Stimulated activated CD4-positive, alpha-beta T cell treated with anti-CD3 and anti-CD28 coated beads, Interleukin-12 subunit alpha, Interleukin-12 subunit beta, amount 100 ng/mL, for 4 hours (primary cell): ENCODE measurements at places on chromosomes 6 and 20.

- no peak for DNase-seq
These were observed 131.1 kb downstream of the VEGFA start for GRCh38 chr6:43900916-43901732.

DNA sequence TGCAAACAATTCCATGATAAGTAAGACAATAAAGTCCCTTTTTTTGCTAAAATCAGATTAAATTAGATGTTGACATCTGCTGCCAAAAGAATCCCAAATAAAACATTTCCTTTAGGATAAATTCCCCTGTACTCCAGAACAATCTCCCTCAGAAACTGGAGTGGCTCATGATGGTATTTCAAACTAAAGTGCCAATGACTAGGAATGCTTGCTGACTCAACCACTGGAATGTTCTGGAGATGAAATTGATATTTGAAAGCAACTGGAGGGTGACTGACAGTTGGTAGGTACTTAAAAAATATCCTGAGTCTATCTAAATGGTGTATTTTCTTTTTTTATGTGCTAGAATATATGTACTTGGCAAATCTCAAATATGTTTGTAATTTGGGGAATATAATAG is 350.1 kb upstream of the TSHZ2 start:
- DNase-seq = no peak

GRCh38 chr20:58483051-58483450 is 32.1 kb downstream of the APCDD1L start:
- DNase-seq = no peak

- no peak for DNase-seq
These were observed 7.6 kb downstream of the DHX35 start for GRCh38 chr20:38969708-38970107.

DNA sequence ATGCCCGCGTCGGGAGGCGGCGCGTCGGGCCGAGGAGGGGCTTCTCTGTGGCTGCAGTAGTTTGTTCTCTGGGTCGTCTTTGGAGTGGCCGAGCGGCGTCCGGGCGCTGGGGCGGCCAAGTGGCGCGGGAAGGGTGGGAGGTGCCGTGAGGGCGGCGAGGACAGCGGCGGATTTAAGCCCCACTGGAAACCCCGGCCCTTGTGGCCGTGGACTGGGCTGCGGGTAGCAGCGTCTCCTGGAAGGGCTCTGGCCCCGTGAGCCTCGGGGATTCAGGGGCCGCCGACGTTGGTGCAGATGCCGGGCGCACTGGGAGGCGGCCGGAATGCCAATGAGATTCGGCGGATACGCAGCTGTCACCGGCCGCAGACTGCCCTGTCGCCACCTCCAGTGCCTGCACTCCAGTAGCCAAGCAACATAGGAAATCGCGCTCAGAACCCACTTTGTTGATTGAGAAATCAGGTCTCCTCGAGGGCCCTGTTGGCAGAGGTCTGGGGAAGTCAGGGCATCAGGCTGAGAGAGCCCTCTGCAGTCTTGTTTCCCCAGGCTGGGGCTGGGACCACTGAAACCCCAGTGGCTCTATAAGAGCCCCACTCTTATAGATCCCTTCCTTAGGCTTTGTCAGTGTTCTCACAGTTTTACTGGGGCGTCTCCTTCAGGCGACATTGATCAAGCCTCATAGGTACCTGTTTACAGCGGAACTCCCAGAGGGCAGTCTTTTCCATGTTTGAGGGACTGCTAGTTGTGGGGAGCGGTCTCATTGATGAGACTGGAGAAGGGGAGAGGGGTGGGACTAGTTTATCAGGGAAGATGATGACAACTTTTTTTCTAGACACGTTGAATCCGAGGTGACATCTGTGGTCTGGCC is 642 bp downstream of the GZF1 start:
- DNase-seq = no peak

- no peak for DNase-seq
These were observed 403.9 kb upstream of the SULF2 start for GRCh38 chr20:48189181-48189580.

GRCh38 chr20:53794529-53795115 is 201.0 kb upstream of the ZNF217 start:
- no peak for DNase-seq

- no peak for DNase-seq
These were observed 26.2 kb upstream of the ENPP4 start for GRCh38 chr6:46103441-46104115.

DNA sequence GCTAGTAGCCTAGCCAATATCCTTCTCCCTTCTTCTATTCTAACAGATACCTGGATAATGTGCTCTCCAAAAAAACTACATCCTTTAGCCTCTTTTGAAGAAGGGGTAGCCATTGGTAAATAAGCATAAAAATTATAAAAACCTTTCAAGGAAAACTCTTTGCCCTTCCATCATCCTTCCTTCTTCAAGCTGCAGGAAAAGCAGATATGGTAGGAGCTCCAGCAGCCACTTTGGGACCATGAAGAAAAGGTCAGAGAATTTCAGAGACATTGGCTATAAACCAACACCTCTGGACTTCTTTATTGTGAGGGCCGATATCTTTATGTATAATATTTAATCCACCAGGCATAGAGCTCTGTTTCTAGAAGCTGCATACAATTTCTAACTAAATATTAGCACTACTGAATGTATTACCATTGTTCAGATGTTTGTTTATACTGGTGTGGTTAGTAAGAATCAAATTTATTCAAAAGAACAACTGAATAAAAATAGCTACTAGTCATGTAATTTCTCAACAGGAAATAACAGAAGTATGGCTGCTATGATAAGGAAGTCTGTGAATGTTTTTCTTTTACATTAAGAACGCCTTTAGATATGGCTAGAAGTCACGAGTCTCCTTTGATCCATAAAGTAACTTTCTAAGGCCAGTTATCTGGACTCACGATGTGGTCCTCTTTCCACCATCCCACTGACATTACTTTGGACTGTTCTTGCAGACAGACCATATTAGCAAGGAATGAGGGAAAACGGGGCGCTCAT is 32.2 kb downstream of the MYLK4 start:
- no peak for DNase-seq

DNA sequence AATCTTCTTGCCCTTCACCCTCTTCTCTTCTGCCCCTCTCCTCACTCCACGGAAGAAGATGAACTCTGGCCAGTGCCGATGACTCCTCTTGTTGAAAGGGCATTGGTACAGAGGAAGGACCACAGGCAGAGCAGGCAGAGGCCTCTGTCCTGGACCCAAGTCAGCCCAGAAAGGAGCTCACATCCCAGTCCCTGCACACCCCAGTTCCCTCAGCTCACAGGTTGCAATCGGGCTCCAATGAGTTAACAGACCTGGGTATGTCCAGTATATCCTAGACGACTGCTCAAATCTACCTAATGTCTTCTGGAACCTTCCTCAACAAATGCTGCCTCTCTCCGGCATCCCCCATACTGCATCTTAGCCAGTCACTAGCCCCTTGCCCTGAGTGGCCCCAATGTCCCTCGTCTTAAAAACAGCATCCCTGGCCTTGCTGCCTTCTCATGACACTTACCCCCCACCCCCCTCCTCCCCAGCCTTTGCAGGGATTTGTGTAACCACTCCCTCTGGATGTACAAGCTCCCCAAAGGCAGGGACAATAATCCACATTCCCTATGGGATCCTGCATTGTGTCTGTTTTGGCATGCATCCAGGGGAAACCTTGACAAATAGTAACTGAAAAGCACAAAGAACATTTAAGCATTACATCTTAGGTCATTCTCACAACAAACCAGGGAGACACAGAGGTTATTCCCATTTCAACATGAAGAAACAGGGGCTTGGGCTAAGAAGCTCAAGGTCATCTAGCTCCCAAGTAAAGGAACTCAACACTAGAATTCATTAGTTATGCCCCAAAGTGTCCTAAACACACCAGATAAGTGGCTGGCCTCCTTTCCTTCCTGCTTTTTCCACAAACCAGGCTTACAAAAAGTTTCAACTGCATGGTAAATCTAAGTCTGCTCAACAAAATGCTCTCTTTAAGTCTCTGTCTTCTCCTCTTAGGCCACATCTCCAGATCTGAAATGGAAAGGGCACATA is 45.1 kb downstream of the TRERF1 start:
- no peak for DNase-seq

GRCh38 chr6:24802271-24803059 is 3.7 kb upstream of the ARMH2 start:
- DNase-seq = no peak

DNA sequence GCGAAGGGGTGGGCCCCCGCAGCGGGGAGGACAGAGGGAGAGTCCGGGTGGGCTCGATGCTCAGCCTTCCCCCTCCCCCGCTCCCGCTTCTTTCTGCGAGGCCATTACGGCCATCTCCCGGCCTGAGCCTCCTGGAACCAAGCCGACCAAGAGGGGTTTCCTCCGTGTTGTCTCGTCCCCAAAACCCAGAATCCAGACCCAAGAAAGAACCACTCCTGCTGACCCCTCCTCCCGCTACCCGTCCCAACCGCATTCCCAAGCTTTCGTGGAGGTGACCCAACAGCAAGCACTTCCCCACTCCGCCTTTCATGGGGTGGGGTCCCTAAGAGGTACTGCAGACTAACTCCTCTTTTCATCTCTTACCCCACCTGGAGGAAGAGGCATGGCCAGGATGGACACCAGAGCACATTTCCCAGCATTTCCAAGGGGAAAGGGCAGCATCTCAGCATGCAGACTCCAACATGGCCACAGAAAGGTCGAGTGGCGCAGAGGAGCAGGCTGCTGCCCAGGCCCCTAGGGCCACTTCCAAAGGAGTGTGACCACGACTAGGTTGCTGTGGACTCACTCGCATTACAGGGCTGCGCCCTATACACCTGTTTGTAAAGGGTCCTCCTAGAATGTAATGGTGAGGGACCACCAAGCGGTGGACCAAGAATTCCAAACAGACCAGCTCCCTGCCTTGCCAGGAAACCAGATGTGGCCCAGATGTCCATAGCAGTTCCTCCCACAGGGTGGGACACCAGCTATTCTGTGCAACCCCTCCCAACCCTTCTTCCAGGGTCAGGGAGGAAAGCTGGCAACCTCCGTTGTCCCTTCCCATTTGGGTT is 53.4 kb downstream of the MRPL14 start:
- no peak for DNase-seq

DNA sequence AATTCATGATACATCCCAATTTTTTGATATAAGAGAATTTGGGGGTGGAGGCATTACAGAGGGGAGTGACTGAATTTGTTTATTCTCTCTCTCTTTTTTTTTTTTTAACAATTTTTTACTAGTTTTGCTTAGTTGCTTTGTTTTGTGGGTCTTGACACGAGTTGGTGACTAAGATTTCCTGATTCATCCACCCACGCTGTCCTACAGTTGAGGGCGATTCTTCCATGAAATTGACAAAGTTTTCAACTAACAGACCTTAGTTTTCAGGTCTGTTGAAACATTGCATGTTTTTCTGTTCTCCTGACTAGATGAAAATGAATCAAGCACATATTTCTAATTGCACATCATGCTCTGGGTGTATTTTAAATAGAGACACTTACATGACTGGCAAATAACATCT is 613.8 kb downstream of the TFAP2B start:
- DNase-seq = no peak

- DNase-seq = no peak
These were observed 12.6 kb downstream of the DYNLT1 start for GRCh38 chr6:158631678-158632537.

DNA sequence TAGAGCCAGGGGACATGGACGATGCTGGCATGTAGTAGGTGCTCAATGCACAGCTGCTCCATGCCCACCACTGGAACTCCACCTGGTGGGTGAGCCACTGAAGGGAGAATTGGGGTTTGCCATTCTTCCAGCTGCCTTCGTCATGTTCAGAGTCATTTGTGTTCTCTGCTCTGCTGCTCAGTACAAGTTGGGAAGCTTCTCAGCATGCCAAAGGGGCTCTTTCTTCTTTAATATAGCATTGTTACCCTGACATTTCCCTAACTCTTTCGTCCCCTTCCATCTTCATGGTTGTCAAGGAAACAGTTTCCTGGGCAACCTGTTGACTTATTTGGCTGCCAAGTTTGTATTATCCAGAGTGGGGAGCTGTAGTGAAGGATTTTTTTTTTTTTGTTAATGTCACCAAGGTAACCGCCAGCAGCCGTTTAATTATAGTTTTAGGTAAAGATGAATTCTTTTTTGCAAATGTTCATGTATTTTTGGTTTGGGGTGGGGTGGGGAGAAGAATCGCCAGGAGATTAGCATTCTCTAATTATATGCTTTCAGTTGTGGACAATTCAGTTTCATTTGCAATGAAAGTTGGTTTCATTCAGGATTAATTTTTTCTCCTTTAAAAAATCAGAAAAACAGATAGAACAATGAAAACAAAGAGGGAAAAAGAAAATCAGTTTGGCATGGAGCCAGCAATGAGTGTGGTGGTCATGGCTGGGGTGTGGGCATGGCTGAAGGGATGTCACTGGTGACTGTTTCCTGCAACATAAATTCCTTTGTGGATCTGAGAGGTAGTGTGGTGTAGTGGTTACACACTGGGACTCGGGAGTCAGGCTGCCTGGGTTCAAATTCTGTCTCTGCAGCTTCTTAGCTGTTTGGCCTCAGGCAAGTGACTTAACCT is 73.0 kb upstream of the KCNG1 start:
- DNase-seq = no peak

- no peak for DNase-seq
These were observed 199.2 kb upstream of the PRDM1 start for GRCh38 chr6:105886814-105887544.

DNA sequence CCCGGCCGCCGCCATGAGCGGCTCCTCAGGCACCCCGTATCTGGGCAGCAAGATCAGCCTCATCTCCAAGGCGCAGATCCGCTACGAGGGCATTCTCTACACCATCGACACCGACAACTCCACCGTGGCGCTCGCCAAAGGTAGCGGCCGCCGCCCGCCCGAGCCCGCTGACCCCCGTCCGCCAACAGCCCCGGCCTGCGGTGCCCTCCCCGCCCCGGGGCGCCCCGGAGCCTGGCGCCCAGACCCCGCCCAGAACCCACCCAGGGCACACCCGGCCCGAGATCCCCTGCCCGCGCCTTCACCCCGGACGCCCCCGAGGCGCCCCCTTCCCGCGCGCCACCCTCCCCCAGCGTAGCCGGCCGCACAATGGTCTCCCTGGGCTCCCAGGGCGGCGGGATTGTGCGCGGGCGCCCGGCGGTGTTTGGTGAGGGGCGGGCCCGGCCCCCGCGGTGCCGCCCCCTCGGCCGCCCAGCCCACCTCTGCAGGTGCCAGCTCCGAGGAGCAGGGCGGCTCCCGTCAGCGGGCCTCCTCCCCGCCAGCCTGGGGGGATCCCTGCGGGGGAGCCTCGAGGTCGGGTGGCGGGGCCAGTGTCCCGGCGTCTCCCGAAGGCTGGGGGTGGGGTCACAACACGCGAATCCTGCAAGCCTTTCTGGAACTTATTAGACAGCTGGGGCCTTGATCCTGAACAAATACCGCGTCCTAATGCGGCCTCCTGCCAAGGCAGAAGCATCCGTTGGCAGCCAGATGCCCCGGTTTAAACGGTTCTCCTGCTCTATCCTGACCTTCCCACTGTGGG is 577 bp downstream of the LSM14B start:
- peak; percentile 34 for DNase-seq

DNA sequence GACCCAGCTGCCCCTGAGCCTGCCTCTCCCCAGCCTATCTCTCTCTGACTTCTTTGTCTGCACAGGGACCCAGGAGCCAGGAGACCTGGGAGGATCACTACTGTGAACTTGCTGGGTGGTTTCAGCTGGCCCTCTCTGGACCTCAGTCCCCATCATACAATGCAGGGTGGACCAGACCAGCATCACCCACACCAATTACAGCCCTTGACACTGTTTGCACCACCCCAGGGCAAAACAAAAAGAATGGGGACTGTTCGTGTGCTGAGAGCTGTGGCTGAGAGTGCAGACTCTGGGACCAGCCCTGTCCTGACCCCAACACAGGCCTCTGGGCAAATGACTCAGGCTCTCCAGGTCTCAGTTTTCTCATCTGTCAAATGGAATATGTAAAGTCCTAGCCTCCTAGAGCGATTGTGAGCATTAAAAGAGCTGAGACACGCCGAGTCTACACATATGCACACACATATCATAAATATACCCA is 25.4 kb downstream of the PTGIS start:
- DNase-seq = no peak
